Osteocyte (in vitro differentiated cells): ENCODE measurements at places on chromosomes 1 and 21. TPM values are rescaled to one million over a fixed set of nuclear protein-coding genes. Genes with fewer than 3 reads are reported as not detected.

The RAB13 gene
- 153 and 162 TPM in 2 replicates for total RNA-seq

The CD5L gene
- not detected in 2 replicates for total RNA-seq

The HIVEP3 gene
- 0.78 and 0.97 TPM in 2 replicates for total RNA-seq

DNA sequence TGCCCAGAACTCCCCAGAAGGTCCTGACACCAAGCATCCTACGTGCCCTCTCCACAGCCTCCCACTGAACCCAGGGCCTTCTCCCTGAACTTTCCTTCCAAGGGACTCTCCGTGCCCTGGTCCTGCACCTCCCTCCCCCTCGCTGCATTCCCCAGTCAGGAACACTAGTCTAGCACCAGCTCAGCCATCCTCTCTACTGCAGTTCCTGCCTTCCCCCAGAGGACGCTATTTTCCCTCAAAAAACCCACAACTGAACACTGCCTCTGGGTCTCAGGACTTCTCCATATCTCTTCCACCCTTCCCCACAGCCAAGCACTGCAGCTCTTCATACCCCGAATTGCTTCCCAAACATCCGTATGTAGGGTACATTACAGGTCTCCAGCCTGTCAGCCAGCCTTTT is 12.6 kb upstream of the ARTN start:
- no peak for DNase-seq

GRCh38 chr1:154208677-154209388 is 2.7 kb upstream of the CFAP141 start:
- no peak for DNase-seq

DNA sequence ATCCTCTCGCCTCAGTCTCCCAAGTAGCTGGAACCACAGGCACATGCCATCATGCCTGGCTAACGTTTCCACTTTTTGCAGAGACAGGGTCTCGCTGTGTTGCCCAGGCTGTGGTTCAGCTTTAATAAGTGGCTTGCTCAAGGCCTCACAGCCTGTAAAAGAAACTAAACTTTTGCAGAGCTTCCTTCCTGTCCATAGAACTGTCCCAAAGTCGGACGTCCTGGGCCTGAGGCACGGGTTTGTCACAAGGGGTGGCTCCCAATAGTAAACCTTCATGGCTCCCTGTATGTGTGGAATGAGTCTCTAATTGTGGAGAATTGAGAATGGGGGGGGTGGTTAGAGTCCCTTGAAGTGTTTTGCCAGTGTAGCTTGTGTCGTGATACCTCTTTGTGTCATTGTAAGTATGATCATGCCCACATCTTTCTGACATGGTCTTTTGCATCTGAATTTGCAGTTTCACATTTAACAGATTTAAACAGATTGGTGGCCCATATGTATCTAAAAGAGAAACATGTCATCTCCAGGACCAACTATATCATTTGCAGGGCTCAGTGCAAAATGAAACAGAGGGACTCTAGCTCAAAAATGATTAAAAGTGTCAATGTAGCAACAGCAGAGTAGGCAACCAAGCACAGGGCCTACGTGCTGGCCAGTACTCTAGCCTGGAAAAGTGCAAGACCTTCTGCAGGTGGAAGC is 332.1 kb downstream of the KIF26B start:
- no peak for DNase-seq

DNA sequence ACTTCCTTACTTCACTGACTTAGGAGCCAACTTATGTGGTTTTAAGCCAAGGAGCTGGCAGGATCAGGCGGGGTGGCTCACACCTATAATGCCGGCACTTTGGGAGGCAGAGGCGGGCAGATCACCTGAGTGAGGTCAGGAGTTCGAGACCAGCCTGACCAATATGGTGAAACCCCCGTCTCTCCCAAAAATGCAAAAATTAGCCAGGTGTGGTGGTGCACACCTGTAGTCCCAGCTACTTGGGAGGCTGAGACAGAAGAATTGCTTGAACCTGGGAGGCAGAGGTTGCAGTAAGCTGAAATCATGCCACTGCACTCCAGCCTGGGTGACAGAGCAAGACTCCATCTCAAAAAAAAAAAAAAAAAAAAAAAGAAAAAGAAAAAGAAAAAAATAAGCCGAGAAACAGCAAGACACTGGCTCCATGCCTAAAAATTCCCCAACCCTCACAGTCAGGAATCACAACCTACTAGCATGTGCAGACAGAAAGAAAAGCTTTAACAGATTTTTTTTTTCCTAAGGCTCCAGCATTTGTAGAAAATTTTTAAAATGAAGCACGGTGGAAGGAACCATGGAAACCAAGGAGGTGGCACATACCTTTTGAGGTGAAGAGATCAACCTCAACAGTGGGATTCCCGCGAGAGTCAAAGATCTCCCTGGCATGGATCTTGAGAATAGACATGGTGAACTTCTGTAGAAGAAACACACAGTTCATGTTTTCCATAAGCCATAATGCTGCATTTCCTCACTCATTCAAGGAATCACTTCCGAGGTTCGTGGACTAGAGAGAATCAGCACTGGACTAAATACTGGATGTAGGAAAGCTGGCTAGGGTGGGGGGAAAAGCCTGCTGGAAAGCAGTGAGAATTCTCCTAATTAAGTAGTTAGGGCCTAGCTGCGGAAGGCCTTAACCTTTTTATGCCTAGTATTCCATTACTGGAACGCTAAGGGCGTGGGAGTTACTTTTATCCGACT is 4.0 kb downstream of the ENO1 start:
- DNase-seq = no peak

GRCh38 chr1:43902058-43902831 is 31.4 kb upstream of the ARTN start:
- no peak for DNase-seq

- no peak for DNase-seq
These were observed 27.5 kb downstream of the CTH start for GRCh38 chr1:70438529-70438928.

DNA sequence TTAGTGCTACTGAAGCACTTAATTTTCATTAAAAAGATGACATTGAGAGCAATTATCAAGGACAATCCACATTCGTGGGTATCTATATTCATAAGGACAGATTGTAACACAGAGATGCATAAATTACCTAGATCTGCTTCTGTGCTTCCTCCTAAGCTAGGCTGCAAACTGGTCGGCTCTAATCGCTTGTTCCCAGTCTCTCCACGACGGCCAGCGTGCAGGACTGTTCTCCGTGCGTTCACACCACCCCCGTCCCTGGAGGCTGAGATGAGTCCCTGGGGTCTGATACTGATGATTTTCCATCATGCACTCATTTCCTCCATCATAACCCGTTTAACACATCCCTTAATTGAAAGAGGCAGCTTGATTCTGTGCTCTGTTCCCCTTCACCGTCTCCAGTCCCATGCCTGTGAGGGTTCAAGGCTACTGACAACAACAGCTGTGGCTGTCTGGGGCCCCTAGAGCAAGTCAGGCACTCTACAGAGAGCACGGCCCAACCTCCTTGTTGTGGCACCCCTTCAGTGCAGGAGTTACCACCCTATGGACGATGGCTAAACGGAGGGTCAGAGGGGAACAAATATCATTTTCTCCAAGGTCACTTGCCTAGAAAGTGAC is 469.6 kb downstream of the NPHP4 start:
- peak; percentile 44 for DNase-seq

GRCh38 chr1:246450611-246451251 is 56.3 kb downstream of the SMYD3 start:
- no peak for DNase-seq

DNA sequence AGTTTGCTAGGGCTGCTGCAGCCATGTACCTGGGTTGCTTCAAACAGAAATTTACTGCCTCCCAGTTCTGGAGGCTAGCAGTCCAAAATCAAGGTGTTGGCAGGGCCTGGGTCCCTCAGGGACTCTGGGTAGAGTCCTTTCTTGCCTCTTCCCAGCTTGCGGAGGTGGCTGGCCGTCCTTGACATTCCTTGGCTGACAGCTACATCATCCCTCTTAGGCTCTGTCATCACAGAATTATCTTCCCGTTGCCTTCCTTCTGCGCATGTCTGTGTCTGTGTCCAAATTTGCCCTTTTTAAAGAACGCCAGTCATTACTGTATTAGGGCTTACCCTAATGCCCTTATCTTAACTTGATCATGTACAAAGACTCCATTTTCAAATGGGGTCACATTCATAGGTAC is 37.6 kb upstream of the PGBD5 start:
- no peak for DNase-seq

GRCh38 chr21:46035809-46036695 is 54.5 kb downstream of the COL6A1 start:
- DNase-seq = peak; percentile 82

- DNase-seq = no peak
These were observed 29.8 kb upstream of the BMP8B start for GRCh38 chr1:39818482-39818881.

GRCh38 chr1:221886743-221887414 is 145.0 kb upstream of the DUSP10 start:
- DNase-seq = peak; percentile 88

DNA sequence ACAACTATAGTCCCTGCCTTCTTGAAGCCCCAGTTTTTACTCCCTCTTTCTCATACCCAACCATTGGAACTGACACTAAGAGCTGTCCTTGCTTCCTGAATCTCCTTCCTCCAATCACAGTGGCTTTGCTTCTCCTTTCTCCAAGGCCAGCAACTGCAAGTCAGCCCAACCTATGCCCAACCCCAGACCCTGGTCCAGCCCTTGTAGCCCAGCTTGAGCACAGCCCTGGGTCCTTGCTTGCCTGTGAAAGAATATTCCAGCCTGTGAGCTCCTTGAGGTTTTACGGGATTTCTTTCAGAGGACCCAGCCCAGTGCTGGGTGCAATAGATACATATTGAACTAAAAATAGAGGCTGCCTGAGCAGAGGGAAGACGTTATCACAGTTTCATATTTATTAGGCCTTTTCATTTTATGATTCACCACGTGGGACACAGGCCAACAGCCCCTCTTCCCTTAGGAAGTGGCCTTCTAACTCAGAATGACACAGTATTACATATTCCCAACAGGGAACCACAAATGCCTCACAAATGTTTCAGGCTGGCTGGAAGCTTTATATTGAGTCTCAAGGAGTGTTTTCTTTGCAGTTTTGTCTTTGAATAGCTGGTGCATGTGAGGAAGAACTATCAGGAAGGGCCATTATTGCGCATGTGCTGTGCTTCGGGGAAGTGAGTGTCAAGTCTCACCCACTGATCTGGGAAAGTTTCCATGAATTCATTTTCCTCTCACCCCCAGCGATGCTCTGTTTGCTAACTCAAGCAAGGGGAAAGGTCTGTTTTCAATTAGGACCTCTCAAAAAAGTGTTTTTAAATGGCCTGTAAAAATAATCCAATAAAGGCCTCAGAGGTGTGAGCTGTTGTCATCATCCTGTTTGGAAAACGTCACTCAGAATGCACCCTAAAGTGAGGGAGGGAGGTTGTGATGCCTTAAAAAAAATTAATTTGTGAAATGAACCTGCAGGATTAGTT is 92.3 kb upstream of the NFIA start:
- DNase-seq = no peak

GRCh38 chr21:30437010-30437565 is 3.0 kb upstream of the KRTAP15-1 start:
- DNase-seq = no peak

DNA sequence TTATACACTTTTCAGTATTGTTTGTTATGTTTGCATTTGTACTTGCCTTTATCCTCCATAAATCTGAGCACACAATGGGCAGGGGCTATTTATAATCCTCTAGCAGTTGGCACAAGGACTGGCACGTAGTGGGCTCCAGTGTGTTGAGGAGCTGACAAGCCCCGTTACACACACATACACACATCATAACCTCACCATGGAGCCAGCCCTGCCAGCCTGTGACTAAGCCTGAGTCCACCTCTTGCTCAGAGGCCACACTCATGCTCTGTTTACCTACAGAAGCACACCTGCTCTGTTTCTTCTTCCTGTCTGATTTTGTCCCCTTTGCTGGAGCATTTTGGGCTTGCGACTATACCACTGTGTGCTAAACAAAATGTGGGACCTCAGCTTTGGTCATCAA is 64.5 kb upstream of the SPATA6 start:
- no peak for DNase-seq

- DNase-seq = no peak
These were observed 120.7 kb downstream of the CNIH3 start for GRCh38 chr1:224736619-224737352.

GRCh38 chr1:204465546-204466415 is 28.8 kb downstream of the PIK3C2B start:
- no peak for DNase-seq
